Regular cardiac myocyte (primary cell): ENCODE measurements at places on chromosomes 1 and 21. TPM values are rescaled to one million over a fixed set of nuclear protein-coding genes. Genes with fewer than 3 reads are reported as not detected.

EIF4G3 gene
- 25.1 and 39.7 TPM in 2 replicates for total RNA-seq

RBM34 gene
- 65.1 and 67.7 TPM in 2 replicates for total RNA-seq

PKNOX1 gene
- 6.5 and 14.8 TPM in 2 replicates for total RNA-seq

HUNK gene
- not detected in 2 replicates for total RNA-seq

CR1L gene
- total RNA-seq: not detected in 2 replicates

MATN1 gene
- 0.28 TPM in 1 of 2 replicates, not detected in the other for total RNA-seq

CELSR2 gene
- 0.96 and 2.5 TPM in 2 replicates for total RNA-seq

TIE1 gene
- total RNA-seq: 4.2 and 6.3 TPM in 2 replicates

HSPB7 gene
- total RNA-seq: 3.3 and 10.7 TPM in 2 replicates

GJA8 gene
- total RNA-seq: not detected in 2 replicates

TMEM81 gene
- 1.7 and 2.7 TPM in 2 replicates for total RNA-seq

SPRR1A gene
- total RNA-seq: not detected in 2 replicates

MRAP gene
- total RNA-seq: not detected in 2 replicates

NBPF4 gene
- total RNA-seq: not detected in 2 replicates

CEP85 gene
- total RNA-seq: 7.3 and 11.1 TPM in 2 replicates

GPR3 gene
- 0.56 and 0.58 TPM in 2 replicates for total RNA-seq

LCK gene
- total RNA-seq: not detected in 2 replicates

OR2G3 gene
- not detected in 2 replicates for total RNA-seq

FCER1G gene
- 0.38 TPM in 1 of 2 replicates, not detected in the other for total RNA-seq

WNT4 gene
- total RNA-seq: under 0.01 TPM in 1 of 2 replicates, not detected in the other

AZIN2 gene
- 2.5 and 13.2 TPM in 2 replicates for total RNA-seq

CRNN gene
- not detected in 2 replicates for total RNA-seq

KIF26B gene
- 0.96 and 9.3 TPM in 2 replicates for total RNA-seq

DDR2 gene
- total RNA-seq: 116 and 168 TPM in 2 replicates

DNALI1 gene
- total RNA-seq: 2.0 and 5.0 TPM in 2 replicates

PPM1J gene
- 1.5 and 2.3 TPM in 2 replicates for total RNA-seq

COPA gene
- 333 and 382 TPM in 2 replicates for total RNA-seq

SPATA45 gene
- 1.1 TPM in 1 of 2 replicates, not detected in the other for total RNA-seq

CNTN2 gene
- total RNA-seq: under 0.01 TPM in 2 replicates

PLA2G4A gene
- total RNA-seq: 36.4 and 49.9 TPM in 2 replicates

PRKCZ gene
- total RNA-seq: 3.3 and 3.7 TPM in 2 replicates

DAB1 gene
- total RNA-seq: 0.28 TPM in 1 of 2 replicates, not detected in the other

F5 gene
- total RNA-seq: under 0.01 TPM in 1 of 2 replicates, not detected in the other

COL6A1 gene
- 809 and 1,625 TPM in 2 replicates for total RNA-seq

SAMSN1 gene
- total RNA-seq: not detected in 2 replicates

TAS1R1 gene
- not detected in 2 replicates for total RNA-seq

SPRR1B gene
- total RNA-seq: not detected in 2 replicates

LSM10 gene
- total RNA-seq: 9.6 and 43.3 TPM in 2 replicates

PLEKHG5 gene
- total RNA-seq: 16.9 and 23.0 TPM in 2 replicates

ZNF648 gene
- total RNA-seq: not detected in 2 replicates
